ENCODE measurements at places on chromosomes 6 and 20. TPM values are rescaled to one million over a fixed set of nuclear protein-coding genes. Genes with fewer than 3 reads are reported as not detected.

DNA sequence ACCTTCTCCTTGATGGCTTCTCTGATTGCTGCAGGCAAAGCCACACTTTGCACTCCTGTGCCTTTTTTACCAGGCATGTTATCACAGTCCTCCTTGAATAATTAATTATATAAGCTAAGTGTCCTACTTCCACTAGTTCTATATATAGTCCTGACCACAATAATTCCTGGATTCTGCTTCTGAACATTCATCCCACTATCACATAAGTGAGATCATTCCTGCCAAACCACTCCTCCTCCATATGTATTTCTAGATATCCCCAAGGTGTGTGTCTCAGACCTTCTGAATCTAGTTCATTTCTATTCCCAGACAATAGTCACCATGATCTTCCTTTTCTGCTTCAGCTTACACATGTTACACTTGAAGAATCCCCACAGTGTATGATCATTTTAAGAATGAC is 1237.5 kb upstream of the MAP3K7 start:
- no peak for ATAC-seq

DNA sequence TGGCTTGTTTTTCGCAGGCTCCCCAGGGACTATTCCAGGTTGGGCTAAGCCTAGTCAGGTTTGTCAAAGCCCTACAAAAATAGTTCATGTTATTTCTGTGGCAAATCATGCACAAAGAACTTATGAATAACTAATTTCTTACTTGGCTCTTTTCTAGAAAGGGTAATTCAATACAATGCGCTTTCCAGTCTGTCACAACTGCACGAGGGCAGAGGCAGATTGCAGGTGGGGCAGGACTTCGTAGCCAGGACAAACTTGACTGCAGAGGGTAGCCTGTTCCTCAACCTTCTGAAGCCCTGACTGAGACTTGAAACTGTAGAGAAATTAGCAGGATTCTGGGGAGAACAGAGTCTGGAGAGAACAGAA is 253.5 kb downstream of the QKI start:
- ATAC-seq = no peak

GRCh38 chr6:95357380-95358020 is 219.8 kb upstream of the MANEA start:
- ATAC-seq = no peak

GRCh38 chr6:161053103-161053502 is 61.5 kb downstream of the MAP3K4 start:
- no peak for ATAC-seq

The IPCEF1 gene
- 15.6 TPM for total RNA-seq

Data from activated T-helper 17 cell treated with anti-CD3 and anti-CD28 coated beads, Interleukin-2, amount 50 U/mL, for 72 hours (primary cell).